Heart left ventricle (tissue), 16 donors: ENCODE measurements at places on chromosomes 7 and 10.

DNA sequence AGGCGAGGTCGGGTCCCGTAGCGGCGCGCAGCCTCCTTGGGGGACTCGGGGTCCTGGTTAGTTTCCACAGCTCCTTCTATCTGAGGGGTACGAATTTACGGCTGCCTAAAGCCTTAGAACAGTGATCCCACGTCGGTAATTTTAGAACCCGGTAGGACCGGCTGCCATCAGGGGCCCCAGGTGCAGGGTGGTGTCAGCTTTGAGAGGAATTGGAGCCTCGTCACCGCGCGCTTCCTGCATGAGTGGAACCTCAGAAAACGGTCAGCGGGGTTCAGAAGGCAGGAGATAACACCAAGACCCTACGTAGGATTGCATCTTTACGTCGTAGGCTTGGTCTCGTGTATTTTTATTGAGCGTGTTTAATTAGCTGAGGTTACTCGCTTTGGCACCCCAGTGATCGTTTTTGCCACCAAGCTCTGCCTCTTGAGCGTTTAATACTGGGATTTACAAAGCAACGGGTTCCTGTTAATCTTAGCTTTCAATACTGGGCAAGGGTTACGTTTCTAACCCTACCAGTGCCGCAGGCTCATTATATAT is 443 bp downstream of the RNF32 start:
- H3K36me3 ChIP-seq: no peaks in the 10 kb centered on the region
- H3K27me3 ChIP-seq: no peaks in the 10 kb centered on the region
- DNase-seq: peak; percentile 8
- H3K4me3 ChIP-seq: peak overlapping the region; percentile 74

DNA sequence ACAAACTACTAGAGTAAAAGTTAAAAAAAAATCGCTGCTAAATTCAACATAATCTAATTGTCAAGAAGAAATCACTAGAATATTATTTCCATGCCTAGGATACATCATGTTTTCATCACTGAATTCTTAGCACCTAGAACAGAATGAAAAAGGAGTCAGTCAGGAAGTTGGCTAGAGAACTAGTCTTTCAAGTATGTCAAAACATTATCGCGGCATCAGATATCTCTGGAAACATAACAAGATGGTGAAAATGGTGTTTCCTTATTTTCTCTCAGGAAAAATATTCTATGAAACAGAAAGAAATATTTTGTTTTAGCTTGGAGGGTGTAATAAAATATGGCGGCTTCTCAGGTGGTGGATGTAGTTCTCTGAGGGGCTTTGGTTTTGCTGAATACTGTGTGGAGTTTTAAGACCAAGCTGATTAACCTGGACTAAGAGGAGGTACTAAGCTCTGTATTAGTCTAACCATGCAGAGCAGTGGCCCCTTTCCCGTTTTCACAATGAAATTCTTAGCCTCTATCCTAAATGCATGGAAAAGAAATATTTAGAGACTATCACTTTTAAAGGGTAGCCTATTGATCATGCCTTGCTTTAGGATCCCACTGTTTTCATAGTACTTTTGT is 205.6 kb downstream of the MDFIC start:
- no peak overlapping the region for H3K4me3 ChIP-seq
- H3K27ac ChIP-seq: no peak overlapping the region
- no peak for DNase-seq
- no peaks in the 10 kb centered on the region for H3K27me3 ChIP-seq
- H3K36me3 ChIP-seq: no peaks in the 10 kb centered on the region

DNA sequence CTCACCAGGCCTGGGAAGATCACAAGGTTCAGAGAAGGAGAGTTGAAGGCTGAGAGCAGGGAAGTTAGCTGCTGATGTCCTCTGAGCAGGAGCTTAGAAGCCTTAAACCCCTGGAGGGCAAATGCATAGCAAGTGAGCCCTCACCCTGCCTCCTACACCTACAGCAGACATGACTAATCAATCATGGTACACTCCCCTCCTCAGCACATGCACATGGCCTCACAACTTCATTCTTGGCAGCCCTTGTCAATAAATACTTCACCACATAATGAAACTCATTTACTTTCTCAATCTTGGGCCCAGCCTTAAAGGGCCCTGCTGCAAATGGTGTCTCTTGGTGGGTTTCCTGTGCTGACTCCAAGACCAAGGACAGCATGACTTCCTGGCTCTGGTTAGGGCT is 12.9 kb downstream of the MMRN2 start:
- peaks cover 41% of the 10 kb centered on the region for H3K4me1 ChIP-seq
- H3K27ac ChIP-seq: no peak overlapping the region
- peaks cover 26% of the 10 kb centered on the region for H3K36me3 ChIP-seq
- H3K4me3 ChIP-seq: no peak overlapping the region
- no peaks in the 10 kb centered on the region for H3K27me3 ChIP-seq

- no peaks in the 10 kb centered on the region for H3K27me3 ChIP-seq
- DNase-seq: no peak
- no peaks in the 10 kb centered on the region for H3K36me3 ChIP-seq
- H3K4me1 ChIP-seq: no peaks in the 10 kb centered on the region
- H3K27ac ChIP-seq: no peak overlapping the region
- H3K4me3 ChIP-seq: no peak overlapping the region
These were observed 26.8 kb upstream of the C7orf33 start for GRCh38 chr7:148563583-148564274.

DNA sequence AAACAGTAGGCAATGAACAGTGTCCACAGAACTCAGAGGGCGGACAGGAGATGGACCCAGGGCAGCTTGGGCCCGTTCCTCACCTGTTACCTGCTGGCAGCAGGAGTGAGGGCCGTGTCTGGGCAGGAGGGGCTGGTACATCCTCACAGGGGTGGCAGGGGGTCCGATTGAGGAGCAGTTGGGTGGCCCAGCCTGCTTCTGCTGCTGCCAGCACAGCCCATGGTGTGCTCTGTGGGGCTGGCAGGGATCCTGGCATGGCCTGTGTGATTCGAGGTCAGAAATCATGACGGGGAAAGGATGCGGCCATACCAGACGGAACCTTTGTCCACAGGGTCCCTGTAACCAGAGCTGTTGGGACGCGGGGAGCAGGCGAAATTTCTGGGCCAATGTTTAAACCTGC is 49.6 kb downstream of the INPP5A start:
- peaks cover 85% of the 10 kb centered on the region for H3K4me1 ChIP-seq
- H3K27me3 ChIP-seq: no peaks in the 10 kb centered on the region

GRCh38 chr7:107563775-107564552 is at the start of the genes COG5 and DUS4L:
COG5 (minus strand) TSS chr7:107563920; CDS start chr7:107563896, 24 bp downstream.
DUS4L (plus strand) TSS chr7:107563971; CDS start chr7:107567071, 3,100 bp downstream.
- H3K27ac ChIP-seq: peak within 1 kb of the TSS; percentile 93
- peak; percentile 83 for DNase-seq
- H3K4me3 ChIP-seq: peak within 1 kb of the TSS; percentile 96
- no peaks in the 10 kb centered on the region for H3K36me3 ChIP-seq
- peaks cover 51% of the 10 kb centered on the region for H3K4me1 ChIP-seq
- H3K27me3 ChIP-seq: no peaks in the 10 kb centered on the region

GRCh38 chr10:108005627-108006026 is 841.1 kb upstream of the SORCS1 start:
- H3K4me3 ChIP-seq: no peak overlapping the region
- no peak for DNase-seq
- H3K27ac ChIP-seq: no peak overlapping the region
- H3K4me1 ChIP-seq: no peaks in the 10 kb centered on the region

GRCh38 chr10:23376229-23376655 is 31.6 kb upstream of the C10orf67 start:
- no peak overlapping the region for H3K4me3 ChIP-seq
- DNase-seq: no peak
- no peaks in the 10 kb centered on the region for H3K27me3 ChIP-seq
- no peaks in the 10 kb centered on the region for H3K36me3 ChIP-seq
- H3K27ac ChIP-seq: peak overlapping the region; percentile 1
- no peaks in the 10 kb centered on the region for H3K4me1 ChIP-seq

DNA sequence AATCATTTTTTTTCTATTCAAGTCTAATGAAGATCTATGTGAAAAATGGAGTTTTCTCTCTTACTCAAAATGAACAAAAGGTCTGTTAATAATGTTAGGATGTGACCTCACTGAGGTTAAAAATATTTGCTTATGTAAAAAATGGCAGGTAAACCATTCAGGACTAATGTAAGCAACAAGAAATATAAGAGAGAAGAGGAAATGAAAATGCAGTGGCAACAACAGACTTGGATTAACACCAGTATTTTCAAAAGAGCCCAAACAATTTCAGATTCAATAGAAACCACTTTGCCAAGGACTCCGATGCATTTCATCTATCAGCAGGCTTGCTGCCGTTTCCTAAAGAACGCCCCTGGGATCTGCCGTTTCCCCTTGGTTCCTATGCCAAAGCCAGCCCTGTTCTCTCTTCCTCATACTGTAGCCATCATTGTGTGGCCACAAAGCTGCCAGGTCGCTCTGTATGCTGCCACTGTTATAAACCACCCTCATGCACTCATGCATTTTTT is 66.4 kb downstream of the MTURN start:
- no peak for DNase-seq
- no peak overlapping the region for H3K4me3 ChIP-seq
- no peak overlapping the region for H3K27ac ChIP-seq
- no peaks in the 10 kb centered on the region for H3K36me3 ChIP-seq

DNA sequence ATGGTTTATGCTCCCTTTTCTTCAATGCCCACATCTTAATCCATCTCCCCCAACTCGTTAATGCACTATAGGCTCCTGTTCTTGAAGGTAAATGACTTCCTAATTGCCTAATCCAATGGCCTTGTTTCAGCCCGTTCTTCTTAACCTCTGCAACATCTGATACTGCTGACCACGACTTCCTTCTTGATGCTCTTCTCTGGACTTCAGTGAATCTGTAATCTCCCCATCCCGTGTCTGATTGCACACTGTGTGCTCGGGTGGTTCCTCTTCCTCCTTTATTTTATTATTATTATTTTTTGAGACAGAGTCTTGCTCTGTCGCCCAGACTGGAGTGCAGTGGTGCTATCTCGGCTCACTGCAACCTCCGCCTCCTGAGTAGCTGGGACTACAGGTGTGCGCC is 58.9 kb downstream of the HIPK2 start:
- H3K36me3 ChIP-seq: peaks cover 4% of the 10 kb centered on the region
- H3K4me1 ChIP-seq: peaks cover 40% of the 10 kb centered on the region
- H3K27ac ChIP-seq: no peak overlapping the region
- no peaks in the 10 kb centered on the region for H3K27me3 ChIP-seq
- no peak for DNase-seq

- H3K27me3 ChIP-seq: no peaks in the 10 kb centered on the region
- H3K36me3 ChIP-seq: peaks cover 11% of the 10 kb centered on the region
- peak; percentile 97 for DNase-seq
- peak within 1 kb of the TSS; percentile 79 for H3K27ac ChIP-seq
These were observed at the start of gene MGMT for GRCh38 chr10:129466703-129467358. MGMT (plus strand) TSS chr10:129467241.

GRCh38 chr7:105769901-105770628 is 106.3 kb downstream of the ATXN7L1 start:
- H3K4me1 ChIP-seq: peaks cover 6% of the 10 kb centered on the region
- no peak overlapping the region for H3K4me3 ChIP-seq
- H3K36me3 ChIP-seq: no peaks in the 10 kb centered on the region
- H3K27me3 ChIP-seq: no peaks in the 10 kb centered on the region
- H3K27ac ChIP-seq: no peak overlapping the region

- no peak overlapping the region for H3K4me3 ChIP-seq
- H3K27me3 ChIP-seq: no peaks in the 10 kb centered on the region
- H3K4me1 ChIP-seq: no peaks in the 10 kb centered on the region
These were observed 94.9 kb downstream of the PRLHR start for GRCh38 chr10:118500477-118501104.

- peaks cover 25% of the 10 kb centered on the region for H3K4me1 ChIP-seq
- no peak overlapping the region for H3K27ac ChIP-seq
- no peak for DNase-seq
- H3K36me3 ChIP-seq: no peaks in the 10 kb centered on the region
These were observed 24.4 kb upstream of the LRRC4 start for GRCh38 chr7:128055637-128056036.

GRCh38 chr7:39535064-39535463 is 31.1 kb upstream of the YAE1 start:
- H3K4me1 ChIP-seq: no peaks in the 10 kb centered on the region
- no peak overlapping the region for H3K4me3 ChIP-seq
- no peak for DNase-seq
- H3K27ac ChIP-seq: no peak overlapping the region
- no peaks in the 10 kb centered on the region for H3K36me3 ChIP-seq
- H3K27me3 ChIP-seq: no peaks in the 10 kb centered on the region

- H3K27me3 ChIP-seq: no peaks in the 10 kb centered on the region
- H3K4me1 ChIP-seq: no peaks in the 10 kb centered on the region
- H3K4me3 ChIP-seq: no peak overlapping the region
- no peaks in the 10 kb centered on the region for H3K36me3 ChIP-seq
These were observed 194.3 kb downstream of the ELFN1 start for GRCh38 chr7:1864161-1864940.

GRCh38 chr7:66474441-66474840 is 154.2 kb upstream of the KCTD7 start:
- H3K4me3 ChIP-seq: no peak overlapping the region
- DNase-seq: no peak
- no peak overlapping the region for H3K27ac ChIP-seq
- H3K4me1 ChIP-seq: no peaks in the 10 kb centered on the region
- no peaks in the 10 kb centered on the region for H3K36me3 ChIP-seq

GRCh38 chr10:35328404-35329037 is 7.8 kb upstream of the CCNY start:
- no peaks in the 10 kb centered on the region for H3K27me3 ChIP-seq
- no peak overlapping the region for H3K4me3 ChIP-seq
- H3K27ac ChIP-seq: no peak overlapping the region

DNA sequence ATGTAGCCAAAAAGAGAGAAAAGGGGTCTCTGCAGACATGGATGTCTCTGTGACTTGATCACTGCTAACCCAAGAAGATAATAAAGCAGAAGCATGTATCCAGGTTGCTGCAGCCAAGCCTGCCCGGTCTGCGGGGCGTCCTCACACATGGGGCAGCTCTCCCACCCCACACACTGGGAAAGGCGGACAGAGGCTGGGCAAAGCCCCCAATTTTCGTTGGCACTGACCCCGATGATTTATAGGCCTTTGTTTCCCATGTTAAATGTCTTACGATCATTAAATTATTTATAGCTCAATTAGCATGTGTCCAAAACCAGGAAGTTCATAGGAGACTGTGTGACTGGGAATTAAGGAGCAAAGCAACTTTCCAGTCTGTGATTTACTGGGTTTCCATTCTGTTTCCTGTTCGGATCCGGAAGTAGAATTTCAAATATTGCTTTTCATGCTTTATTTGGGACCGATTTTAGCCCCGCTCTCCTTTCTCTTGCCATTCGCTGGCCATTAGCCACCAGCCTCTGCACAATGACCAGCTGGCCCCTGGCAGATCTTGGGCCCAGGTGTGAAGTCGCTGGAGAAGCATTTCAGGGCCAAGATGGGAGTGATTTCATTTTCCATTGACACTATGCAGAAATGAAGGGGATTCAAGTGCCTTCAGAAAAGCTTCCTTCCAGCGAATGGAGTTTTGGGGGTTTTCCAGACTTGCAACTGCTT is 91.6 kb downstream of the EGFR start:
- H3K27me3 ChIP-seq: no peaks in the 10 kb centered on the region
- H3K4me3 ChIP-seq: no peak overlapping the region
- no peak for DNase-seq
- H3K4me1 ChIP-seq: peaks cover 7% of the 10 kb centered on the region
- H3K36me3 ChIP-seq: no peaks in the 10 kb centered on the region
- H3K27ac ChIP-seq: no peak overlapping the region

- peaks cover 90% of the 10 kb centered on the region for H3K4me1 ChIP-seq
- H3K27ac ChIP-seq: no peak overlapping the region
- H3K36me3 ChIP-seq: no peaks in the 10 kb centered on the region
- H3K27me3 ChIP-seq: no peaks in the 10 kb centered on the region
These were observed 177.9 kb downstream of the PLXNA4 start for GRCh38 chr7:132398253-132398925.
